ENCODE measurements at places on chromosomes 2 and 18.

- DNase-seq: no peak
Observed at GRCh38 chr2:181196401-181196800, 216.0 kb downstream of the UBE2E3 start.

- peak; percentile 53 for DNase-seq
Observed at GRCh38 chr2:175036582-175037018, 31.4 kb upstream of the CHN1 start.

DNA sequence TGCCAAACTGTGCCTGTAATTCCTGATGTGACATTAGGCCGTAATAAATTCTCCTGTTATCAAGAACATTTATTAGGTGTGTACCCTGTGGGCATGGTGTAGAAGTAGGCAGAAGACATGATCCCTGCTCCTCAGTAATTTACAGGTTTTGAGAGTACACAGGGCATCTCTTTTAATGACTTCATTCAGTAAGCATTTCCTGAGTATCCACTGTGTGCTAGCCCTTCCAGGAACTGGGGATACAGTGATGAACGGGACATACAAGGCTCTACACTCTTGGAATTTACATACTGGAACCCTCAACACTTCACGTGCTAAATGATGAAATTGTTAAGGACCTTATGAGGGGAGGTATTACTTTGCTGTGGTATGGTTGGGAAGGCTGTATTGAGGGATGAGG lies 30.2 kb downstream of the DIS3L2 start:
- no peak for DNase-seq

- DNase-seq: no peak
Observed at GRCh38 chr18:12057419-12058039, 36.1 kb upstream of the ANKRD62 start.

GRCh38 chr18:23967321-23968089 lies 47.0 kb upstream of the TTC39C start:
- peak; percentile 89 for DNase-seq

GRCh38 chr18:73093687-73094250 lies 226.0 kb upstream of the NETO1 start:
- no peak for DNase-seq

- no peak for DNase-seq
Observed at GRCh38 chr18:3742541-3742940, 292.6 kb downstream of the TGIF1 start.

DNA sequence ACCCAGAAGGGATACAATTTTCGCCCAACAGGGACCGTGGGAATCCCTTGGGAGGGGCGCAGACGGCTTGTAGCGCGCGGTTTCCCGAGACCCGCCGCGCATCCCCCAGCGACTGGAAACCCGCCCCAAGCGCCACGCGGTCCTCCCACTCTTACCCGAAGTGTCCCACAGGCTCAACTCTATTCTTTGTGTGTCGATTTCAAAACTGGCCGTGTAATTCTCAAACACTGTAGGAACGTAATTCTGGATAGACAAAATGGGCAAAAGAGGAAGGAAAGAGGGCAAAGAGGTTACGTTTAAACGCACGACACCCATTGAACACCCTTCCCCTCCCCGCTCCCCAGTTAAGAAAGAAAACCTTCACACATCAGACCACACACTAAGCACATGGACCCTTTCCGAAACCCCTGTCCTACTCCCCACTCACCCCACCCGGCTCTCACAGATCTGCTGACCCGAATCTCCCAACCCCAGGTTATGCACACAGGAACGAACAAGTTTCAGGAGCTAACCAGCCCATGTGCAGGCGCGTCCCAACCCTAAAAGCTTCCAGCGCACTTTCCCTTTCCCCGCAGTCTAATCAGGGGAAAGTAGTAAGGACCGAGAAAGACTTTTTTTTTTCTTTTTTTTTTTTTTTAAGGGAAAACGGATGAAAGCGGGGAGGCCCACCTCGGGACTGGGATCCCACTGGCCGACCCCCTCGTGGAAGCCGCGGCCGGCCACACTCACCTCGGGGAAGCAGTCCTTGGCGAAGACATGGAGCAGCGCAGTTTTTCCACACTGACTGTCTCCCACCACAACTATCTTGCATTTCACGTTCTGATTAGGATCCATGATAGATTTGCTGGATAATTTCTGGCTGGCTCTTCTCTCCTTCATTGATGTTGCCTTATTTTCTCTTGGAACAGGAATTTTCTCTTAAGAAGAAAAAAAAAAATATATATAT lies 655 bp downstream of the RND3 start:
- DNase-seq: no peak

GRCh38 chr2:71471276-71471675 lies 17.9 kb downstream of the DYSF start:
- no peak for DNase-seq

GRCh38 chr2:149036507-149037293 lies 1.8 kb upstream of the LYPD6B start:
- DNase-seq: no peak

DNA sequence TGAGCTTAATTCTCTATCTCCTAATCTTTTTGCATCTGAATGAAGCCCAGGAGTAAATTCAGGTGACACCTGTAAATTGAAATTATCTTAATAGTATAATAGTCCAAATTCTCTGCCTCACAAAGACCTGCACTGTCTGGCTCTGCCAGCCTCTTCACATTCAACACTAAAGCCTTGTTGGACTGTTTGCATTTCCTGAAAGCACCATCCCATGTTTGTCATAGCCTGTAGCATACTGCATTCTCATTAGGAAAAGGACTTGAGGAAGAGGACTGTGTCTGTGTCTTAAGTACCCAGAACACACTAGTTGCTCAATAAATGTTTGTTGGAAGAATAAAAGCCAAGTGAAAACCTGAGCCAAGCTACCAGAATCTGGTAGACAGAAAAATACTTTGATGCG lies 42.9 kb upstream of the GRHL1 start:
- DNase-seq: no peak

- no peak for DNase-seq
Observed at GRCh38 chr2:49933711-49934110, 779.4 kb upstream of the FSHR start.

DNA sequence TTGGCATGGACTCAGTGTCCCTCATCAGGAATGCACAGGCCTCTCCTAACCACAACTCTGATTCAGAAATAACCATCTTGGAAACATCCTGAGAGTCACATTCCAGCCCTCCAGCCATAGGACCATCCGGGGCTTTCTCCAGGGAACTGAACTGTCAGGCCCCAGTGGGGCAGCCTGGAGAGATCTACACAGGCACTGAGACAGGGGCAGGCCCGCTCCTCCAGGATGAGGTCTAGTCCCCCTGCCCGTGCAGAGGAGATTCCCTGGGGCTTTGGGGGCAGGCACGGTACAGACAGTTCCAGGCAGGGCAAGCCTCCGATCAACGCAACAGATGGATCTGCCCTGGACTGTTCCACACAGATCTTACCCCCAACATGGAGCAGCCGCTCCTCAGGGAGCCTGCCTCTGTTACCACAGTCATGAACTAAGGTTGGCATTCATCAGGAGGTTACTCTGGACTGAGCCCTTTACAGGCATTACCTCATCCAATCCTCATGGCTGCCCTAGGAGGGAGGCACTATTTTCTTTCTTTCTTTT lies 12.0 kb downstream of the KCNK3 start:
- no peak for DNase-seq

DNA sequence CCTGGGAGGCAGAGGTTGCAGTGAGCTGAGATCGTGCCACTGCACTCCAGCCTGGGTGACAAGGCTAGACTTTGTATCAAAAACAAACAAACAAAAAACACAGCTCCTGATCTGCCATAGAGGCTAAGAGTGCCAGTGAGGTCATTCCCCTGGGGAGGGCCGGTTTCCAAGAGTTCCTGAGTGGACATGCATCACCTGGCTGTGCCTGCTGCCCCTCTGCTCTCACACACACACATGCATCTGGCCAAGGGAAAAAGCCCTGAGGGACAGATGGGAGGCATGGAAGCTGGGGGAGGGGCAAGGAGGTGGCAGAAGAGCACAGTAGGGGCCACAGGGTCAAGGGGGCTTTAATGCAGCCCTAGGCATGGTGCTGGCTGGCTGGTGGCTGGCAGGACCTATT lies 60.4 kb downstream of the ZBTB7C start:
- DNase-seq: no peak

- DNase-seq: no peak
Observed at GRCh38 chr2:58206785-58207184, 34.3 kb downstream of the FANCL start.

DNA sequence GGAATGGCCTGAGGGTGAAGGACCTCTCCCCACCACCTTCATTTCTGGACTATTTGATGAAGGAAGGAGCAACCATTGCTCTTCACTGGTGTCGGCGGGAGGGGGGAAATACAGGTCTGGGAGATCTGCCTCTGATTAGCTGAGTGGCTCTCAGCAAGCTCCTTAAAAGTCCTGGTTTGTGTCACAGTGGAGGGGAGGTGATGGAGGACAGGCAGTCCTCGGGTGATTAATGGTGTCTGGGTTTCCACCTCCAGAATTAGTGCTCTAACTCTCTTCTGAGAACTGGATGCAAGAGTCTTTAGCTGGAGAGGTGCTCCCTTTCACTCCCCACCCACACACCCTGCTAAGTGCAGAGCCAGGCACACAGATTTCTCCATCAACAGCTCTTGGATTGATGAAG lies 83.2 kb downstream of the TTC32 start:
- DNase-seq: no peak

DNA sequence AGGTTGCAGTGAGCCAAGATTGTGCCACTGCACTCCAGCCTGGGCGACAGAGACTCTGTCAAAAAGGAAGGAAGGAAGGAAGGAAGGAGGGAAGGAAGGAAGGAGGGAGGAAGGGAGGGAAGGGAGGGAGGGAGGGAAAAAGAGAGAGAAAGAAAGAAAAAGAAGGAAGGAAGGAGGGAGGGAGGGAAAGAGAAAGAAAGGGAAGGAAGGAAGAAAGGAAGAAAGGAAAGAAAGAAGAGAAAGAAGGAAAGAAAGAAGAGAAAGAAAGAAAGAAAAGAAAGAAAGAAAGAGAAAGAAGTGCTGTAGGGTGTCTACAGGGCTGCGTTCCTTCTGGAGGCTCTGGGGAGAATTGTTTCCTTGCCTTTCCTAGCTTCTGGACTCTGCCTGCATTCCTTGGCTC lies 22.5 kb upstream of the RAB11FIP5 start:
- DNase-seq: no peak

- DNase-seq: no peak
Observed at GRCh38 chr2:3857576-3857975, 154.2 kb downstream of the DCDC2C start.

DNA sequence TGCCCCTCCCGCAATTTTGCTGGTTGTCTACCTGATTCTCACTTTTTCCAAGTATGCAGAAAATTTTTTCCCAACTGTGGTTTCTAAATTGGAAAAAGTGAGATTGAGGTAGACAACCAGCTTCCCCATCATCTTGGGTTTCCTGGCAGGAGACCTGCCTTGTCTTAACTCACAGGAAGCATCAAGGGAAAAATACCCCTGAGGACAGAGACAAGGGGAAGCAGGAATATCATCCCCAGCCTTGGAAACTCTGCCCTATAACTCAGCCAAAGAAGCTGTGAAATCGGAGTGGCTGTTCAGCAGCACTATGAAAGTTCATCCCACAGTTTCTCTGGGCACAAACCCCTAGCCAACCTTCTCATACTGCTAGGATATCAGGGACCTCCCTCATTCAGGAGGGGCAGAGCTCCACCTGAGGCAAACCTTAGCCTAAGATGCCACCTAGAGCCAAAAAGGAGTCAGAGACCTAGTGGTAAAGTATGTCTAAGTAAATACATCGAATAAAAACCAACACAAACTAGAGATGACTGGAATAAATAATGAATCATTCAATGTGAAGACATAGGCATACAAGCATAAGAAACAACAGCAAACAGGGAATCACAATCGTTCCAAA lies 68.2 kb downstream of the ZSWIM2 start:
- DNase-seq: peak; percentile 20

DNA sequence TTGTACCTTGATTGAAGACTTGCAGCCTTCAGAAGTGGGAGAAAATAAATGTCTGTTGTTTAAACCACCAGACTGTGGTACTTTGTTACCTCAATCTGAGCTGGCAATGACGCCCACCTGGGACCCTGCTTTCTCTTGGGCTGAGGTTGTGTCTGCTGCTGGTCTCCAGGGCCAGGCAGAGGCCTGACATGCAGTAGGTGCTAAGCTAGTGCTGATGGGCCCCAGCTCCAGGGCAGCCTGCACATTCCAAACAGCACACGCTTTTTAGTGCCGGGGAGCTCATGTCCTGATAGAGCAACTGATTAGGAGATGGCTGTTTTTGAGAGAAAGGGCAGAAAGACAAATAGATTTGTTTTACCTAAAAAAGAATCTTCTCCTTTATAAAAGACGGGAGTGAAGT lies 664.0 kb upstream of the HS6ST1 start:
- no peak for DNase-seq

DNA sequence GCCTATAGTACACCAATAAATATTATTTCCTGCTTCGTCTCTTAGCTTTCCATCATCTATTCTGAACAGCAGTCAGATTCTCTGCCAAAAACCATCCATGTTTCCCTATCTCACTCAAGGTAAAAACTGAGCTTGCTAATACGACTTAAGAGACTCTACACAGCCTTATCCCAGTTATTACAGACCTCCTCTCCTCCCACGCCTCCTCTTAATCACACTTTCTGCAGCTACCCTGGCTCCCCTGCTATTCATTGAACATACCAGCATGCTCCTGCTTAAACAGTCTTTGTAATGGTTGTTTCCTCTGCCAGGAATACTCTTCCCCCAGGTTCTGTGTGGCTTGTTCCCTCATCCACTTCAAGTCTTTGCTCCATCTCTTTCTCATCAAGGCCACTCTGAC lies 81.5 kb downstream of the PDE1A start:
- no peak for DNase-seq

GRCh38 chr18:50162486-50163304 lies 32.3 kb downstream of the MYO5B start:
- no peak for DNase-seq

- DNase-seq: no peak
Observed at GRCh38 chr18:21433436-21433835, 167.1 kb downstream of the ESCO1 start.

GRCh38 chr2:237413777-237414661 lies at the start of gene COL6A3:
TSS of gene COL6A3 (minus strand) at chr2:237414164. CDS start at chr2:237396817, 17,347 bp downstream.
- DNase-seq: no peak

DNA sequence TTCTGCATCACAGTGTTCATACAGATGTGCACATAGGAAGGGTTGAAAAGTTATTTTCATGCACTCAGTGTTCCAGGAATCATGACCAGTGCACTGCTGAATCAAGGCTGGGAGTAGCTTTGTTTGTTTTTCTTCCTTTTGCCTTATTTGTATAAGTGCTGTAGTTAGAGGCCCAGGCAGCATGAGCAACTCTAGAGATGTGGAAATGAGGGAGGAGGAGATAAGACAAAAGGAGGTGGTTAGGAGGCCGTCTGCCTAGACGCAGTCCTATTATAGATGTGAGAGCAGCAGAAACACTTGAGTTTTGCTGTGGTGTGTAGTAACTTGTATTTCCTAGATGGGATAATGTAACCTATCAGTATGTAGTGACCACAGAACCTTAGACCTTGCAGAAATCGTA lies 264.3 kb upstream of the RASGRP3 start:
- no peak for DNase-seq

- DNase-seq: peak; percentile 67
Observed at GRCh38 chr2:169039702-169040101, 8.6 kb upstream of the ABCB11 start.

Measured in NB4 (cell line).